ENCODE measurements at places on chromosomes 7 and 10.

DNA sequence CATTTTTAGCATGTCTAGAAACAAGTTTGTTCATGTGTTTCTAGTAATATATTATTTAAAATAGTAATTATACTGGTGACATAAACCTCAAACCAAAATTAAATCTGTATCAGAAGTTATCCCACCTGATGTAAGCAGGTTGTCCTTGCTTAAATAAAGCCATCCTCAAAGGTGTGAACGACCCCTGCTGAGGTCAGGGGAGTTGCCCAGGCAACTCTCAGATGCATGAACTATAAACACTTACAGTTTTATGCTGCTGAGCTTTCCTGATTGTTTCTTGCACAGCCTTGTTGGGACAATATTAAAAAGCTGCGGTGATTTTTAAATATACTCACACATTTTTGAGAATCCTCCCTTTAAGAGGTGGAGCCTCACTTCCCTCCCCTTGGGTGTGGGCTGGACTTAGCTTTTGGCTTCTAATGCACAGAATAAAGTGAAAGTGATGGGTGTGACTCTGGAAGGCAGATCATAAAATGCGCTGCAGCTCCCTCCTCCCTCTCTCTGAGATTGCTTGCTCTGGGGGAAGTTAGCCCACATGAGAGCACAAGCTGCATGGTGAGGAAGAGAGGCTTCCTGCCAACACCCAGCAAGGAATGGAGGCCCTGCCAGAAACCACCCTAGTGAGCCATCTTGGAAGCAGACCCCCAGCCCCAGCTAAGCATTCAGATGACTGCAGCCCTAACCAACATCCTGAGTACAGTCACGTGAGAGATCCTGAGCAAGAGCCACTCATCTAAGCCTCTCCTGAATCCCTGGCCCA, 152.7 kb downstream of the SKIDA1 start:
- DNase-seq = no peak

- DNase-seq = no peak
Observed at GRCh38 chr10:609868-610545, 79.5 kb downstream of the DIP2C start.

GRCh38 chr10:106320078-106320477, 844.4 kb downstream of the SORCS1 start:
- no peak for DNase-seq

DNA sequence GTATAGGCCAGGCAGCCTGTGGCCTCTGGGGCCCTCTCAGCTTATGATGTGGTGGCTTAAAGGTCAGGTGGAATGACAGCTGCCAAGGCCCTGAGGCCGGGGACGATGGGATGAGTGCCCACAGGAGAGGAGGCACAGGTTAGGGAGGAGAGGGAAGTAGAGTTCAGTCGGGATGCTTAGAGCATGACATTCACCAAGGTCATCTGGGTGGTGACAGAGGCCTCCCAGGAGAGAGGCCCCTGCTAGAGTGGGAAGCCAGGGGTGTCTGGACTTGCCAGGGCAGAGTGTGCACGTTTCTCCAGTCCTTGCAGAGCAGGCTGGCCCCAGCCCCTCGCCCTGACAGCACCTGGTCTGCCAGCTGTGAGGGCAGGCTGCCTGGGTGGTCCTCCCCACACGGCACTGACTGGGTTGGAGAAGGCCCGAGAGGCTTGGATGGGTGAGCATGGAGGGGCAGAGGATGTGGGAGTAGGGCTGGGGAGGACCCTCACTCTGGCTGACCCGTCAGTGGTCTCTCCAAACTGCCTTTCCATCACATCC, 1.5 kb downstream of the CALHM1 start:
- DNase-seq = no peak

- DNase-seq = peak; percentile 27
Observed at GRCh38 chr10:29658984-29659965, 24.5 kb upstream of the SVIL start.

- DNase-seq = no peak
Observed at GRCh38 chr10:132652936-132653590, 115.5 kb downstream of the INPP5A start.

- no peak for DNase-seq
Observed at GRCh38 chr7:77288676-77289320, 89.2 kb upstream of the FGL2 start.

DNA sequence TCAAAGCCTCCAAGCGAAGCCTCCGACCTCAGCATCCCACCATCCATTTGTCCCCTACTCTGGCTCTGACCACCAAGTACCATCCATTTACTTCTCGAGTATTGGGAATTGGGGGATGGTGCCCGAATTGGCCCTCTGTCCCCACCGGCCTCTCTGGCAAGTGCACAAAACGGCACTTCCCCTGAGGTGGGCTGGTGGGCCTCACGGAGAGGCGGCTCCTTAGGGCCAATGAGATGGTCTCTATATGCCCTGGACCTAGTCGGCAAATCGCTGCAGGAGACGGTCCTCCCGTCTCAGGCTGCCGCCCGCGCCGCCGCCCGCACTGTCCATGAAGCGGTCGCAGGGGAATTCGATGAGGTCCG, 2.8 kb downstream of the TRIL start:
- DNase-seq = no peak

GRCh38 chr7:70135656-70136055, 537.4 kb downstream of the AUTS2 start:
- DNase-seq = no peak

- DNase-seq = no peak
Observed at GRCh38 chr10:59096631-59097030, 79.8 kb upstream of the PHYHIPL start.

- DNase-seq = no peak
Observed at GRCh38 chr10:94316560-94316959, 46.2 kb downstream of the NOC3L start.

DNA sequence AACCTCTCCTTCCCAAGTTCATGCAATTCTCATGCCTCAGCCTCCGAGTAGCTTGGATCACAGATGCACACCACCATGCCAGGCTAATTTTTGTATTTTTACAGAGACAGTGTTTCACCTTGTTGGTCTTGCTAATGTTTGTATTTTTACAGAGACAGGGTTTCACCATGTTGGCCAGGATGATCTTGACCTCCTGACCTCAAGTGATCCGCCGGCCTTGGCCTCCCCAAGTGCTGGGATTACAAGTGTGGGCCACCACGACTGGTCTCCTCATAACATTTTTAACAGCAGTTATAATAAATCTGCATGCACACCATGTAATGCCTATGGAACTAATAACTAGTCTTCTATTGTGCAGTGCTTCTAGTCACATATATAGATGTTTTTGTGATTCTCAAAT, 123.8 kb upstream of the VKORC1L1 start:
- DNase-seq = no peak

GRCh38 chr7:28954471-28954870, 3.7 kb downstream of the TRIL start:
- no peak for DNase-seq

DNA sequence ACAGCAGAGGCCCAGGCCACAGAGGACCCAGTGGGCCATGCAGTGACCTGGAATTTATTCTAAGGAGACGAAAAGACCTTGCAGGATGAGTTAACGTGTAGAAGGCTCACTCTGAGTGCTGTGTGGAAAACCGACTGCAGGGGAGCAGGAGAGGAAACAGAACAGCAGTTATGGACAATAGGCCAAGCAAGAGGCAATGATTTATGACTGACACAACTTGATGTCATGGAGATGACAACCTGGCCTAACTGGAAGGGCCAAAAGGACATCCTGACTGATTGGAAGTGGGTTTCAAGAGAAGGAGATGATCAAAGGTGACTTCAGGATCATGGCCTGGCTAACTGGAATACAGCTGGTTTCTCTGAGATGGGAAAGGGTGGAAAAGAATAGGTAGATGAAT, 70.2 kb upstream of the RAPGEF5 start:
- no peak for DNase-seq

- peak; percentile 42 for DNase-seq
Observed at GRCh38 chr7:48088559-48089045, 463 bp upstream of the UPP1 start.

DNA sequence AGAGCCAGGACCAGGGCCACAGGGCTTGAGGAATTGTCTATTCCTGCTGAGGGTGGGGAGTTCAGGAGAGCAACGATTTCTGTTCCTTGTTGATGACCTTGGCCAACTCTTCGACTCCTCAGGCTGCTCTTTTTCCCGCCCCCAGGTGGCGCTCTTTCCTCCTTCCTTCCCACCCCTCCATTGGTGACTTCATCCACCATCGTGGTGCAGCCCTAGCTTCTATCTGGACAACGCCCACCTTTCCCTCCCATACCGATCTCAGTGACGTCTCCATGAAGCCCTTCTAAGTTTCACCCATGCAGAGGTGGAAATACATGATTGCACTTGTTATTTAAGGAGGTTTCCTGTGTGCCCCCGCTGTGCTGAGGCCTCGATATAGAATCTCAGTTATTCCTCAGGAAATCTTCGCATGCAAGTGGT, 22.1 kb upstream of the CARD11 start:
- no peak for DNase-seq

- no peak for DNase-seq
Observed at GRCh38 chr7:44294325-44295069, 30.9 kb downstream of the CAMK2B start.

DNA sequence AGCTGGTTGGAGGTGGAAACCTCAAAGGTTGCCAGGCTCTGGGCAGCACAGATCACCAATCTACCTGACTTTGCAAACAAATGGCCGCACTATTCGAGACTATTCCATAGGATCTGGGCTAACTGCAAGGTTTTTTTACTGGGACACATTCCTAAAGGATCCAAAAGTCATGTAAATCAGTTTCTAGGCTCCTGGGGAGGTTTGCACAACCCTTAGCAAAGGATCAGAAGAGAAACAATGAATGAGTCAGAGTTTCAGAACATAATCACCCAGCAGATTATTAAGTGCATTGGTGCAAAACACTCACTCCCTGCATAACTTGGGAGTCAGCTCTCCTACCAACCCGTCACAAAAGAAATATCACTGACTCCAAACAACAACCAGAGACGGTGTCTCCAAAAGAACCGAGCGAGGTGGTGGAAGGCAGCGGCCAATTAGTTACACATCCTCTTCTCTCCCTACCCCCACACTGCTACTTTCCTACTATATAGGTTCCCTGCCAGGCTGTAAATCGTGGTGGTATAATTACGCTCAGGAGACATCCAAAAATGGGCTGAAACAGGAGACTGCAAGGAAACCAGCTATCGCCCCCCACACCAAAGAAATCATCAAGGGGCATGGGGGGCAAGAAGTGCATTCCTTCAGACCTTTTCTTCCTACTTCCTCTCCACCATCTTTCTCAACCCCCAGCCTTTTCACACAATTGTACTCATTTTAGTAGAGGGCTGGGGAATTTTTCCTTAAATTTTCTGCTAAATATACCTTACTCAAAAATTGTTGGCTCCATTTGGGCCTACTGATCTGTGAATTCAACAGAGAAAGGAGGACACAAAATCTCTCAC, 3.2 kb downstream of the UBE2H start:
- DNase-seq = no peak

GRCh38 chr10:125343118-125343925, 183.0 kb upstream of the CTBP2 start:
- no peak for DNase-seq

- DNase-seq = no peak
Observed at GRCh38 chr10:27601503-27601902, 97.4 kb downstream of the RAB18 start.

DNA sequence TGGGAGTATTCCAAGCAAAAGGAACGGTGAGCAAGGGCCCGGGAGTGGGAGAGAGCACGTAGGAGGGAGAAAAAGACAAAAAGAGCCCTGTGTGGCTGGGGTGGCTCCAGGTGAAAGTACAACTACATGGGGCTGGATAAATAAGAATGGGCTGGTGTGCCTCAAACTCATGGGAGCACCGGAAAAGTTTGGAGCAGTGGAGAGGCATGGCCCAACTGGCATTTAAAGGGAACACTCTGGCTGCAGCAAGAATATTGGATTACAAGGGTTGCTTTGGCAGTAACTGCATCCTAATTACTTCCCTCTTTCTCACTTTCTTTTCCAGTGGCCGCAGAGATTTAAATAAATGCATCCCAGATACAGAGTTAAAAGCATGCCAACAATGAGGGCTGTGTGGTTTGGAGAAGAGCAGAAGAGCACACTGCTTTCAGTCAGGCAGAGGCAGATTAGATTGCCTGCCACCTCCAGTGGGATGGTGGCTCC, 39.1 kb upstream of the HERPUD2 start:
- DNase-seq = no peak

GRCh38 chr10:79310200-79310865, 36.9 kb upstream of the PPIF start:
- DNase-seq = no peak

- no peak for DNase-seq
Observed at GRCh38 chr10:36018996-36019395, 376.9 kb upstream of the FZD8 start.

DNA sequence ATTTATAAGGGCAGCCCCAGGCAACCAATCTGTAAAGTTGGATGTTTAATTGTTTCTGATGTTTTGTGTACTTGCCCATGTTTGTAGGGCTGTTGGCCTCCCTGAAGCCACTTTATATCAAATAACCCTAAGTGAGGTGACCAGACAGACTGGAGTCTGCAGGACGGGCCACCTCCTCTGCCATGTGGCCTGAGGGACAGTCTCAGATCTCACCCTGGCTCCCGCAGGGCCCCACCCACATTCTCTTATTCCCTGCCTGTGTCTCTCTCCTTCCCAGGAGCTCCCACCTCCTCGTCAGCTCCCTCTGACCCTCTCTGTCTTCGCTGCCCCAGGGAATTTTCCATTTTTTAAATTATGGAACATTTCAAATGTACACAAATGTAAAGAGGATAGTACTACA, 9.5 kb upstream of the C10orf71 start:
- no peak for DNase-seq

DNA sequence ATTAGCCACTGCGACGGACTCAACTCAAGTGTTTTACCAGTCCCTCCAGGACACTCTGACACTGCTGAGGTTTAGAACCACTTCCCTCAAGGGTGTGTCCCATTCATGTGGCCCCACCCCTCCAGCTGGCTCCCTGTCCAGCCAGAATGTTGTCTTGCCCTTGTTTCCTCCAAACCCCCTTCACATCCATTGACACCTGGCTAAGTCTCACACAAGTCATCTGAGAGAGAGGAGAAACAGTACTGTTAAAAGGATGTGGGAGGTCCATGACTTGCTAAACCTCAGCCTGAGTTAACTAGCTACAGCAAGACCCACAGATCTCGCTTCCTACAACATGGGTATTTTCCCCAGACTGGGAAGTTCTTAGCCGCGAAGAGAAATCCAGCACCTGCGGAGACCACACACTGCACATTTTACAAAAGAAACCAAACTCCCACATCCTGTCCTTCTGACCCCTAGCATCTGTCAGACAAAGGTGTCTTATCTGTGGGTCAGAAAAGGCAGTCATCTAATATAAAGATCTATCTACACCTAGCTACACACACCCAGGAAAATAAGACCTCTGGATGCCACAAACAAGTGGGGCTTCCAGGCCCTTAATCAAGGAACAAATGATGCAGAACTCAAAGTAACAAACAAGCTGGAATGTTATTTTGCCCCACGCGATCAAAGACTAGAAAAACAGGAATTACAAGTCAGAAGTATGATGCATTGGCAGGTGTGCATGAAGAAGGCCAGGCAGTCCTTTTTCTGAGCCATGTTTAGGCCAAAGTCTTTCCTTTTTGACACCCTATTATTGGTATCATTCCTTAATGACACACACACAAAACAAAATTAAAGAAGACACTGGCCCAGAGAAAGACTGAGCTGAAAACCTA, 13.9 kb downstream of the OSBPL3 start:
- no peak for DNase-seq

GRCh38 chr10:92822060-92822634, 26.2 kb upstream of the EXOC6 start:
- DNase-seq = no peak
